Endothelial cell (in vitro differentiated cells): ENCODE measurements at places on chromosomes 6 and 20. TPM values are rescaled to one million over a fixed set of nuclear protein-coding genes. Genes with fewer than 3 reads are reported as not detected.

The TRIM15 gene
- not detected for total RNA-seq

The CST4 gene
- not detected for total RNA-seq

The PRDM13 gene
- not detected for total RNA-seq

The SLPI gene
- total RNA-seq = 0.82 TPM

The FAM162B gene
- 1.5 TPM for total RNA-seq

The ZNFX1 gene
- total RNA-seq = 25.0 TPM

The NKAIN2 gene
- 9.5 TPM for total RNA-seq

The ALDH5A1 gene
- total RNA-seq = 7.2 TPM

The TBX18 gene
- total RNA-seq = 9.4 TPM

The PNLDC1 gene
- total RNA-seq = not detected

The SLC22A1 gene
- total RNA-seq = 2.7 TPM

The SPATS1 gene
- not detected for total RNA-seq
